Stimulated activated CD8-positive, alpha-beta memory T cell treated with anti-CD3 and anti-CD28 coated beads, Interleukin-2, amount 100 ng/mL, for 1 hour (primary cell): ENCODE measurements at places on chromosomes 5 and 9.

DNA sequence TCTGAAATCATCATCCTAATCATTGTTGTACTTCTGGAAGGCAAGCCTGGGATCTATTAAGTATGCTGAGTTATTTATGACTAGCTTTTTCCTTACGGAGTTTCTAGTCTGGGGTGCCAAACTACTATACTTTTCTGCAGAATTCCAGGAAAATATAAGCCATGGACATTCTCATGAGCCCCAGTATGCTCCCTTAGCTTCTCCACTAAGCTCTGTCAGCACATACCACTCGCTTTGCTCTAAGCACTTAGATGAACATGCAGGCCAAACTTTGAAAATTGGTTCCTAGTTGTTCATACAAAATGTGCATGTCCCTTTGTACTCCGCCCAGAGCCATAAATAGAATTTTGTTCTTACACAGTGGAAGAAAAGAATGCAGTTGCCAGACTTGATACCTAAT is 284.6 kb downstream of the ARRDC3 start:
- DNase-seq: no peak

- DNase-seq: peak; percentile 11
Measured at GRCh38 chr5:151772029-151772845, 483 bp downstream of the G3BP1 start.

DNA sequence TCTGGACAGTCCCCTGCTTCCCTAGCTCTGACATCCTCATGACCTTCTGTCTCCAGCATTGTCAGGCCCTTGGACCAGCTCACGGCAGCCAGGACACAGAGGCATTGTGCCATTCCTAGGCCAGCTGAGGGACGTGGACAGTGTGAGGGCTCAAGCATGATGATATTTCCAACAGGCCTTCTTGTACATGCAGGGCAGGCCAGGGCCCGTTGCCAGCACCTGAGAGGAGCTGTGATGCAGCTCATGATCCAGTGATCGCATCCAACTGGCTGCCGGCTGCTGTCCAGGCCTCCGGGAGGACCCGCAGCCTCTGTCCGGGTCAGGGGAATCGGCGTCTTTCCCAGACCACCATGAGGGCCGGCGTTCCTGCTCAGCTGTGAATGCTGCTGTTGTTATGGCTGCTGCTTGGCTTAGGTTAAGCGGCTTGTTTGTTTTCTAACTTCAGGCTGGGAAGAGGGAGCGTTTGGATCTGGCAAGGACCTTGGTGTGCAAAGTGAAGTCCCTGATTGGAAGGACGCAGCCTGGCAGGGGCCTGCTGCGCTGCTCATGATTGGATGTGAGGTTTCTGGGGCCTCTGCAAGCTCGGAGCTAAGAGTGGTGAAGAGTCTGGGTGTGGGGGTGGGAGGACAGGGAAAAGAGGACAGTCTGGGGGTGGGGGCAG is 53.8 kb downstream of the PDZD2 start:
- DNase-seq: no peak

GRCh38 chr5:139459451-139459934 is 3.0 kb downstream of the ECSCR start:
- no peak for DNase-seq

DNA sequence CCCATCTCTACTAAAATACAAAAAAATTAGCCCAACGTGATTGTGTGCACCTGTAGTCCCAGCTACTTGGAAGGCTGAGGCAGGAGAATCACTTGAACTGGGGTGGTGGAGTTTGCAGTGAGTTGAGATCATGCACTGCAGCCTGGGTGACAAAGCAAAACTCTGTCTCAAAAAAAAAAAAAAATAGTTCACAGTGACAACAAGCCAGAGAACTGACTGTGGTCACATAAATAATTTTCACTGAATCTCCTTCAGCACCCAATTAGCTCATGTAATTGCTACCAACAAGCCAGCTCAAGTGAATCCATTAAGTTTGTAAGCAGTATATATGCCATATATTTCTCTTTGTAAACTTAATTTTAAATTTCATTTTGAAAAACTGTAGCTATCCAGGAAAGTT is 14.5 kb upstream of the AFAP1L1 start:
- no peak for DNase-seq

DNA sequence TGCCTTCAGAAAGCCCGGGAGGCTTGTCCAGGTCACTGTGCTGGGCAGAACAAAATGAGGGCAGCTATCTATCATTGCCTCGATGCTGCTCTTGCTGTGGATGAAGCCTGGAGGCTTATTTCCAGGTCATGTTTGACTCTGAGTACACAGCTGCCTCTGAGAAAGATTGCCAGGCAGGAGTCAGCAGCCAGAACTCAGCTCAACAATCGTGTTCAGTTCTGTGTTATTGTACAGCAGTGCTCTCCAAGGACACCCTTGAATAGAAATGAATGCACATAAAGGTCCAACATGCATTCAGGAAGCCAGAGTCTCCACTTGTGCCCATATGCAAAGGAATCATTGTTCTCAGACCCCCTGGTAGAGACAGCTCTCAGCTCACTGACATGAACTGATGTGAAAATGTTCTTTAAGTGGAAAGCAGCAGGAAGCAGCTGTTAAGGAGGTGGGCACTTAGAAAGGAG is 61.7 kb upstream of the ZFR start:
- DNase-seq: no peak

- DNase-seq: peak; percentile 2
Measured at GRCh38 chr9:121071756-121072421, 2.9 kb upstream of the CNTRL start.

GRCh38 chr5:170173647-170174046 is 59.1 kb upstream of the C5orf58 start:
- no peak for DNase-seq

DNA sequence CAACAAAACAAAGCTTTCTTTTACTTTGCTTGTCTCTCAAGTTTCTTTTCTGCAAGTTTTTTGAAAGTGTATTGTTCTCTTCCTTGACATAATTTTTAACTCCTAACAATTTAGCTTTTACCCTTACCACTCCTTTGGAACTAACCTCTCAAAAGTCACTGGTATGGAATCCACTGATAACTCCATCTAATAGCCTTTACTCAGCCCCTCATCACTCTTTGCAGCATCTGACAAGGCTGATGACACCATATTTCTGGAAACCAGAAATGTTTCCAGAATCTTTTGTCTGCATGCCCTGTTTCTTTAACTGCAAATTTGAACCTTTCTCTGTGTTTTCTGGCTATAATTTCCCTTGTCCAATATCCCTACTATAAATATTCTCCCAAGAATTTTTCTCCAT is 46.5 kb downstream of the ZNF474 start:
- DNase-seq: no peak

- DNase-seq: no peak
Measured at GRCh38 chr5:111107371-111107770, 15.2 kb downstream of the WDR36 start.

DNA sequence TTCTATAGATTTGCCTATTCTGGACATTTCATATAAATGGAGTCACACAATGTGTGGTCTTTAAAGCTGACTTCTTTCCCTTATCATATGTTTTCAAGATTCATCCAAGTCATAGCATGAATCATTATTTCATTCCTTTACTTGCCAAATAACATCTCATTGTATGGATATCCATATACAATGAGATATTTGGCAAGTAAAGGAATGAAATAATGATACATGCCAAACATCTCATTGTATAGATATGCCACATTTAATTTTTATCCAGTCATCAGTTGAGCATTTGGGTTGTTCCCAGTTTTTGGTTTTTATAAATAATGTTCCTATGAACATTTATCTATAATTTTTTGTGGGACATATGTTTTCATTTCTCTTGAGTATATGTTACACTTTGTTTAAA is 20.5 kb upstream of the OR2K2 start:
- DNase-seq: no peak

DNA sequence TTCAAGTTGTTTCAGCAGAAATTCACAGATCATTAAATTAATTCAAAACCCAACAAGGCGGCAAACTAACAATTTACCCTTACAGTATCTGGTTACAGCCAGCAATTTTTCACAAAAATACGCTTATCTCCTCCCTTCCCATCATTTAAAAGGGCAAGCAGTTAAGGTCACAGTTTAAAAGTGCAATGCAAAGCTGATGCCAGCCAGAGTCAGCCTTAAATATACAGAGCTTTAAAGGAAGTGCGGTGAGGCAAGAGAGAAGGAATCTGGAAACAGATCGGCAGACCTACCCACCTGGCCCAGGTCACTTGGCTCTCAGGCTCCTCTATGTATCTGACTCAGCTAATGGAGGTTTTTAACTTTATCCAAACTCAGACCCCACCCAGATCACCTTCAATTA is 31.0 kb downstream of the EPB41L4A start:
- no peak for DNase-seq

DNA sequence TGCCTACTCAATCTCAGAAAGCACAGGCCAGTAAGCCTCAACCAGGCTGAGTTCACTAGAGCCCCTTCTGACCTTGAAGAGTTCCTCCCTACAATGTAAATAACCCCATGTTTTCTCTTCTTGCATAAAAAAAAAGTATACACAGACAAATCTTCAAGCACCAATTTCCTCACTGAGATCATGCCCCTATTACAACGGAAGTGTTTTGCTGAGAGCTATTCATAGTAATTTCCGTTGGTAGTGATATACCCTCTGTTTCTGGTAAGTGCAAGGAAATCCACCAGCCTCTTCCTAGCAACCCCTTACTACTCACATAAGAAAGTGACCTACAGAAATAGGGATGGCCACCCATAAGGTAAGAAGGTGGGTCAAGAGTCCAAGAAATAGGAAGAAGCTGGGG is 76.4 kb upstream of the TARS1 start:
- DNase-seq: no peak

GRCh38 chr5:15646371-15646770 is 146.4 kb downstream of the FBXL7 start:
- DNase-seq: no peak

- DNase-seq: no peak
Measured at GRCh38 chr5:7816535-7816901, 34.4 kb downstream of the CFAP90 start.

GRCh38 chr5:141512911-141513626 is 24.2 kb downstream of the PCDHGC5 start:
- no peak for DNase-seq
